ENCODE measurements at places on chromosomes 16 and 17.
A peak's percentile ranks its signal among the peaks of the same experiment; 100 is the strongest.

GRCh38 chr17:62193249-62193648, 128.2 kb upstream of the MED13 start:
- no peak for DNase-seq

DNA sequence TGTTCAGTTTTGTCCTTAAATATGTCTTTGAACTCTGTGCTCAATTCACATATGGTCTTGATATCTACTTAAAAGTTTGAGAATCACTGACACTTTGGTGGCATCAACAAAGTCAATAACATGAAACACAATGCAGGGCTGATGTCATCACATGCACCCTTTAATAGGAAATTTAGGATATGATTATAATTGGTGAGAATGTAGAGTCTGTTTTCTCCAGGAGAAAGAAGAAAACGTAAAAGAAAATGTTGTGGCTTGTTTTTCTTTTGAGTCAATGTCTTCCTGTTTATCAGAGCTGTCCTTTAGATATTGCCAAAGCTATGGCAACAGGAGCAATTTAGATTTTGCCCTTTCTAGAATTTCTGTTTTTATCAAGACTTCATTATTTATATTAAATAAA, 396.9 kb downstream of the CDH13 start:
- no peak for DNase-seq

DNA sequence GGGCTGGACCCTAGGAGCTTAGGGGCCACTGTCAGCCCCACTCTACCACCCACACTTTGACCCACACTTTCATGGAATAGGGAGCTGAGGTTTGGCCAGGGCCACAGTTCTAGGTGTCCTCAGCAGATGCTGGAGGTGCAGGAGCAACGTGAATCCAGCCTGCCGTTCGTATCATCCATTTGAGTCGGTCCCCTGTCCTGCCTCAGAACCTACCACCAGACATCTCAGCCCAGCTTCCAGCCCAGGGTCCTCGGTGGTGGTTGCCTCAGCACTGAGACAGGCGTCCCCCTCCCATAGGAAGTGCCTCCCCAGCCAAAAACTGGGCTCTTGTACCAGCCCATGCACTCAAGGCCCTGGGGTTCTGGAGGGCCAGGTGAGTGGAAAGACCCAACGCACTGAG, 359 bp upstream of the ITGAE start:
- no peak for DNase-seq

- peak; percentile 55 for DNase-seq
Observed at GRCh38 chr17:41678907-41679739, 9.6 kb upstream of the EIF1 start.

DNA sequence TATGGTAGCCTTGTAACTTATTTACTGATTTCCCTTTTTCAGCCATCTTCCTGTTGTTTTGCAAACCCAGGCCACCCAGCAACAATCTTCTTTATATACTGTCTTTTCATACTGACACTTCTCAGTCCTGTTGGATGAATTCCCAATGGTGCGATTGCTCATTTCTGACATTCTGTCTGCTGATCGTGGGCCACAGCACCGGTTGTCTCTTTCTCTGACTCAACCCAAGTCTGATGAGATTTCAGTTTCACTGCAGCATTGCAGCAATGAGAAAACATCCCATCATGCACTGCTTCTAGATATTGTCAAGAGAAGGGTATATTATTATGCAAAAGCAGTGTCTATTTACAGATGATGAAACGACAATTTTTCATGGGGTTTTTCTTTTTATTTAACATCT, 349.2 kb upstream of the HSBP1 start:
- DNase-seq, result no peak

- DNase-seq, result no peak
Observed at GRCh38 chr16:87499189-87499486, 6.3 kb upstream of the ZCCHC14 start.

- no peak for DNase-seq
Observed at GRCh38 chr16:49466881-49467280, 93.3 kb downstream of the C16orf78 start.

GRCh38 chr17:1573932-1574696, 11.5 kb upstream of the PITPNA start:
- DNase-seq, result peak; percentile 54

DNA sequence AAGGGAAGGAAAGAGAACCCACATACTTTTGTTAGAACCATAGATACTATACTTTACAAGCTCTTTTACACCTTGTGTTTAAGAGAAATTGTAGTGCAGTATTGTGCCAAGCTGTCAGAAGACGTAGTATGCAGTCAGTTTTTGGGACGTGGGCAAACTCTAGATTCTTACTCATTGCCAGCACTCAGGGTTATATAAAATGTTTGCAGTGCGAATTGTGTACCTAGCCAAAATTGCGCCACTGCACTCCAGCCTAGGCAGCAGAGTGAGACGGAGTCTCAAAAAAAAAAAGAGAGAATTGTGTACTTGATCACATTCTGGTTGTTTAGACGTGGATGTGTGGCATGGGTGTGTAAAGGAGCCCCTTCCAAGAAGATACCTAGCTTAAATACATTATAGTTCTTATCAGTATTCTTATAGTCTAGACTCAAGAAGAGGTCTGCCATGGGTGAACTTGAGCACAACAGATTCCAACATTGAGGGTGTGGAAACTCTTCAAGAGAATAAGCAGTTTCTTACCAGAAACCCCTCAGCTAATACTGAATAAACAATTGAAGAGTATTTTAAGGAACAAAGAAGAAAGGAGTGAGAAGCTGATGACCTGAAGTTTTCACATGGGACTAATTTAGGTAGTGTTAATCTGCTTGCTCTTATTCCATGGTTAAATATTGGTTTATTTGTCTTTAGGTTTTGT, 27.4 kb upstream of the MRC2 start:
- DNase-seq, result no peak

DNA sequence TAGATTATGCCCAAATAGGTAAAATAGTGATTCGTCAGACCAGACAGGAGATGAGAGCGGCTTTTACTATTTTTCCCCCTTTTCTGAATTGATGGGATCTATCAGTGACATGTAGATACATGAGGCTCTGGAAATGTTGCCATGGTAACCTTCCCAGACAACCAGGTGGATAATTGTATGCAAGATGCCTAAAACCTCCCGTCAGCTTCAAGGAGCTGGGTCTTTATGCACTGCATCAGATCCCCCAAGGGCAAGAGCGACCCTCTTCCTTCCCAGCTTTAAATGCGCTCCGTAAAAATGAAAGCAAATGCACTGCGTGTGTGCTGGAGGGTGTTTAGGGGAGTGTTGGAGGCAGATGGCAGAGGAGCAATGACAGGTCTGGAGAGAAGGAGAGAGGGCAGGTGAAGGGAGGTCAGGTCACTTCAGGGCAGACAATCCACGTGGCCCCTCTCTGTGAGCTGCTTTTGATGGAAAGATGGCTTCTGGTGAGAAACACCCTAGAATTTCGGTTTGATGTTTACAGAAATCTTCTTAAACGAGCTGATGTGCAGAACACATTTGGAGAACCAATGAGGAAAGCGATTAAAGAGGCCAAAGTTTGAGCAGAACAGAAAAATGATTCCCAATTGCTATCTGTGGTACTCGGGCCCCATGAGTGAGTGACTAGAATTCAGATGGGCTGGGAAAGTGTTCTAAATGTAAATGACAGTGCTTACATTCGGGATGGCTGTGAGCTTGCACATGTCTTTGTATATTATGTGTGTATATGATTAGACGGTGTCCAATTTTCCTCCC, 461.7 kb upstream of the HSBP1 start:
- no peak for DNase-seq

GRCh38 chr17:45809499-45809898, 25.4 kb downstream of the CRHR1 start:
- no peak for DNase-seq

GRCh38 chr17:35618628-35619027, 31.5 kb downstream of the AP2B1 start:
- DNase-seq, result no peak

GRCh38 chr17:47866941-47867340, 16.0 kb upstream of the SP6 start:
- no peak for DNase-seq

GRCh38 chr17:77330602-77331081, 189.9 kb downstream of the SEC14L1 start:
- DNase-seq, result no peak

DNA sequence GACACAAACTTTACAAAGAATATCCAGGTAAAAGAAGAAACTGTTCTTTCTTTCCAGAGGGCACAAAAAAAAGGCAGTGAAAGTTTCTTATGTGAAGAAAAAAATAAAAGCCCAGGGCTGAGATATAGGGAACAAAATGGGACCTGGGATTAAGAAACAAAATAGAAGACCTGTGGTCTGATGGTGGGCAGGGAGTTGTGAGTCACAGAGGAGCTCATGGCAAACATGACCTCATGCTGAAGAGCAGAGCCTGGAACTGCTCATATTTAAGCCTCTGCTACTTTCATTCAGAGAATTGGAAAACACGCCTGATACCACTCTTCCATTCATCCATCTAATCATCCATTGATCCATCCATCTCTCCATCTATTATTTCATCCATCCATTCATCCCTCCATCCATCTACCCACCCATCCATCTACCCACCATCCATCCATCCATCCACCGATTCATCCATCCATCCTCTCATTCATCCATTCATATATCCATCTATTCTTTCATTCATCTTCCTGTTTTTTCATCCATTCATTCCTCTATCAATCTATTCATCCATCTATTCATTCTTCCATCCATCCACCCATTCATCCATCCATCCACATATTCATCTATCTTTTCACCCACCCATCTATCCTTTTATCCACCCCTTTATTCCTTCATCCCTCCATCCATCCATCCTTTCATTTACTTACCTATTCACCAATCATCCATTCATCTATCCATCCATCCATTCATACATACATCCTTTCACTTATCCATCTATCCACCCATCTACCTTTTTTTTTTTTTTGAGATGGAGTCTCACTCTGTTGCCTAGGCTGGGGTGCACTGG, 30.0 kb downstream of the WFDC1 start:
- no peak for DNase-seq

GRCh38 chr16:70418993-70419318, 19.9 kb downstream of the ST3GAL2 start:
- no peak for DNase-seq

DNA sequence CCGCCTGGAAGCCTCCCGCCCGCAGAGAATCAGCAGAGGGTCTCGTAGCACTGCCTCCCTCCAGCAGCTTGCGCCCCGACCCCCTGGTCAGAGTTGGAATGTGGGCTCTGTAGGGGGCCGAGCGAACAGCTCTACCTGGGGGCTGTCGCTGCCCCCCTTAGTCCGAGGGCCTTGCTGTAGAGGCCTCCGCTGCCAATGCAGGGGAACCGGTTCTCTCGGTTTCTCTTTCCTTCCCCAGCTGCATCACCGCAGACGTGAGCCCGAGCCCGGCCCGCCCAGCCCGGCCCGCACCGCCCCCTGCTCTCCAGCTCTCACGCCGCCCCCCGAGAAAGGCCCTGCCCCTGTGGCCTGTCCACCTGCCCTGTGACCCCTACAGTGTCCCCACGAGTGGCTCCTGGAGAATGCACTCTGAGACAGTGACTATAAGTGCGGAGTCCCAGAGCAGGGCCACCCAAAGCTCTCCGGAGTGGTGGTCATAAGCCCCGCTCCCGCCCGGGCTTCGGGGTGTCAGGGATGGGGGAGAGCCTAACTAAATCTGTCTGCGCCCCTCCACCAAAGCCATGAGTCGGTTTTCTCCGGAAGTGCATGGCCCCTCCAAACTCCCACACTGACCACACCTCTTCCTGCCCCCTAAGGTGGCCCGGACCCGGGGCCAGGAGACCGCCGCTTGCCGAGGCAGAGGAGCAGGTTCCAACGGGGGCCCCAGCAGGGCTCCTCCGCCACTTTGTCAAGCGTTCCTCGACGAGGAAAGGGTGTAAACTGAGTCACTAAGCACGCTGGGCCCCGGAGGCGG, 1.7 kb downstream of the ARHGAP27 start:
- no peak for DNase-seq

- no peak for DNase-seq
Observed at GRCh38 chr16:4517812-4518680, 20.5 kb downstream of the CDIP1 start.

DNA sequence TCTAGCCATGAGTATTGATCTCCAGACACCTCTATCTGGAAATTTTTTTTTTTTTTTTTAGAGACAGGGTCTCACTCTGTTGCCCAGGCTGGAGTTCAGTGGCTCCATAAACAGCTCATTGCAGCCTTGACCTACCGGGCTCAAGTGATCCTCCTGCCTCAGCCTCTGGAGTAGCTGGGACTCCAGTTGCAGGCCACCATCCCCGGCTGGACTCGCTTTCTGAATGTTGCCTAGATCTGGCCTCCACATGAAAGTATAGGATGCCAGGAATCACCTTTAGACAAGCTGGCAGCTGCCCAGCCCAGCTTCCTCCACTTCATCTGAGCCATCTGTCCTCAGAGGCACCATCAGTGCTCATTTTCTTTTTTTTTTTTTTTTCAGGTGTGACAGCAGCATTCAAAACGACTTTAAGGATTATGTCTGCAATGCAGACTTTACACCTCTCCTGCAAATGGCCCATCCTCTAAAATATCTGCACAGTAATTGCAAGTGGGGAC, 6.4 kb upstream of the PRR14 start:
- DNase-seq, result no peak

Measured in activated T-cell treated with anti-CD3 and anti-CD28 coated beads for 24 hours (primary cell).